Activated CD8-positive, alpha-beta memory T cell treated with anti-CD3 and anti-CD28 coated beads for 24 hours (primary cell): ENCODE measurements at places on chromosomes 5 and 9.
A peak's percentile ranks its signal among the peaks of the same experiment; 100 is the strongest.

GRCh38 chr9:14846871-14847311 is 63.3 kb downstream of the FREM1 start:
- DNase-seq, result peak; percentile 74

- no peak for DNase-seq
Measured at GRCh38 chr5:114308017-114308416, 53.9 kb upstream of the KCNN2 start.

DNA sequence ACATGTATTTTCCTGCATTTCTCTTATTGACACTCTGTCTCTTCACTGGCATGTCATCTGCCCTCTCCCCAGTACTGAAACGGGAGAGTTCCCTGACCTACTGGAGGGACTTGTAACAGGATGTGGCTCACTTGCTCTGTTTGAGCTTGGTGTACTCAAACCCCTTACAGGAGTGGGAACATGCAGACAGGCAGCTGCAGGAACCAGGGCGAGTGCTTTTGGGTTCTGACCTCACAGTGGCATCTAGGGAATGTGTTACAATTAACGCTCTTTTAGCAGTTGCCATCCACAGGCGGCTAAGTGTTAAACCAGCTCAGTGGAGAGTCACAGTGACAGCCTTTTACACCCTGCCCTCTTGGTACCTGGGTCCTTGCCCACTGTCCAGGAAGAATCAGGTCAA is 300.3 kb upstream of the GRAMD2B start:
- DNase-seq, result no peak

DNA sequence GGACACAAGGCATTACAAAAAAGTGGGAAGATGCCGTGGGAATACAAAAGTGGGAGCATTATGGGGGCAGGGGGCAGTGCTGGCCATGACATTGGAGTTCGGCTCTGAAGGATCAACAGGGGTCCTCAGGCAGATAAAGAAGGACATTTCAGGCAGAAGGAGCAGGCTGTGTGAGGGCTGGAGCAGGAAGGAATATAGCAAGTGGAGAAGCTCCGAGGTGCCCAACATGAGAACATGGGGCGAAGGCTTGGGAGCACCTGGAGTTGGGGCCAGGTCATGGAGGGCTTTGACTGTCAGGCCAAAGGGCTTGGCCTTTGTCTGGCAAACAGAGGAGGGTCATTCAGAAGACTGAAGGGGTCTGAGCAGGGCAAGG is 2.5 kb downstream of the B4GALT7 start:
- no peak for DNase-seq

GRCh38 chr5:9644630-9645029 is 14.5 kb upstream of the TAS2R1 start:
- DNase-seq, result no peak

DNA sequence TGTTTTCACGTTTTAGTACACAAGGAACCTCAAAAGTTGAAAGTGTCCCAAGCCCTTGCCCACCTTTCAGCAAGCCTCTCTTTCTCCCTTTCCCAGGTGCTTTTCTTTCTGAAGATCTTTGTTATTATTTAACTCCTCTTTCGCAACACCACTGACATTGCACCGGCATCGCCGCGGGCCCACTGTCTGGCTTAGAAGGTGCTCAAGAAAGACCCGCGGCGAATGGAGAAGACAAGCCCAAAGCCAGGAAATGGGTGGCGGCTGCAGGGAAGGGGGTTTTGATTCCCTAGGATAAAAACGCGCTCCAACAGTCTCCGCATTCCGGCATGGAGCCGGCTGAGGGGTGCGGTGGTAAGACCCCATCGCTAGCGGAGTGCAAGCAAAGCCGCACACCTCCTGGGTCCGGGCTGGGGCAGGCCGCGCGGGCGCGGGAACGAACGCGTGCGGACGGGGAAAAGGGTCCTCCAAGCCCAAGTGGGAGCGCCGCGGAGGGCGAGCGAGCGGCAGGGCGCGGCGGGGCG is 404 bp upstream of the AFAP1L1 start:
- DNase-seq, result peak; percentile 61

DNA sequence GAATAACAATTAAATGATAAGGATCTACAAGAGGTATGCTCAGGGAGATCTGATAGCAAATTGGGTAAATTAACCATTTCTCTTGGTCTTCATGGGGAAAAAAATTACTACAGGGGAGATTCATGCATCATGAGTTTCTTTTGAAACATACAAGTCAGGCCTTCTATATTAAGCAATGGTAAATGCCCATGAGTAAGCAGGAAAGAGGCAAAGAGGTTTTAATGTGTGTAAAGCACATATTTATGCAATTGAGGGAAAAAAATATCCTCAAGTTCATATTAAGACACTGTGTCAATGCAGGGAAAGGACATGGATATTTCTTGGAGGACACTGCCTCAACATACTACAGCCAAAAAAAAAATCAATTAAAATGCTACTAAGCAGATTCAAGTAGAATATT is 73.4 kb upstream of the NR4A3 start:
- DNase-seq, result no peak

DNA sequence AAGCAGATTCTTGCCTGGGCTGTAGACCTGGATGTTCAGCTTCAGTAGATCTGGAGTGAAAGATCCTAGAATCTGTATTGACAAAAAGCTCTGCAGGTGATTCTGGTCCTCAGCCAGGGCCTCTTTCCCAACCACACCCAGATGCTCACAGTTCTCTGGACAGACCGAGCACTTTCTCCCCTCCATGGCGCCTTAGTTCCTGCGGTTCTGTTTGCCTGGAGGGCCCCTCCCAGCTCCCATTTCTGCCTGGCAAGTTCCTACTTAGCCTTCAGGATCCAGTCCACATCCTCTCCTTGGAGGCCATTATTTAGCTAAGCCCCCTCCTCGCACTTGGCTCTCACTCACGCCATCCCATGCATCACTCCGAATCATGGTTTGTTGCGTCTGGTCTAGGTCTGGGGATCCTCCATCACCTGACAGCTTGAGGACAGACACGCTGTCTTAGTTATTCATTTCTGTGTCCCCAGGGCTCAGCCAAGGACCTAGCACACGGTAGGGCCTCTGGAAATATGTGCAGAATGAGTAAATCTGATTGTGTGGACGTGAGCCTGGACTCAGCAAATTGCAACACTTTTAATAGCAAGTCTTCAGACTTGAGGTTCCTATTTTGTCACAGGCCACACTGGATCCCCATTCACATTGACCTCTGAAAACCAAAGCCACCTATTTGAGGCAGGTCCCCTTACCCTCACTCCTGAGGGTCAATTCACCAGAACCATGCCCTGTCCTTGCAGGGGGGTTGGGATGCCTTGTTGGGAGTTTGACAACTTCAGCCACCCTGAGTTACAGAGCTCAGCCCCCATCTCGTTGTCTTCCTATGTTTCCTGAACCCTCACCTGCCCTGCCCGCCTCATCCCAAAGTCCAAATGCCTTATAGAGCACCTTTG is 50.7 kb downstream of the COL15A1 start:
- DNase-seq, result no peak

DNA sequence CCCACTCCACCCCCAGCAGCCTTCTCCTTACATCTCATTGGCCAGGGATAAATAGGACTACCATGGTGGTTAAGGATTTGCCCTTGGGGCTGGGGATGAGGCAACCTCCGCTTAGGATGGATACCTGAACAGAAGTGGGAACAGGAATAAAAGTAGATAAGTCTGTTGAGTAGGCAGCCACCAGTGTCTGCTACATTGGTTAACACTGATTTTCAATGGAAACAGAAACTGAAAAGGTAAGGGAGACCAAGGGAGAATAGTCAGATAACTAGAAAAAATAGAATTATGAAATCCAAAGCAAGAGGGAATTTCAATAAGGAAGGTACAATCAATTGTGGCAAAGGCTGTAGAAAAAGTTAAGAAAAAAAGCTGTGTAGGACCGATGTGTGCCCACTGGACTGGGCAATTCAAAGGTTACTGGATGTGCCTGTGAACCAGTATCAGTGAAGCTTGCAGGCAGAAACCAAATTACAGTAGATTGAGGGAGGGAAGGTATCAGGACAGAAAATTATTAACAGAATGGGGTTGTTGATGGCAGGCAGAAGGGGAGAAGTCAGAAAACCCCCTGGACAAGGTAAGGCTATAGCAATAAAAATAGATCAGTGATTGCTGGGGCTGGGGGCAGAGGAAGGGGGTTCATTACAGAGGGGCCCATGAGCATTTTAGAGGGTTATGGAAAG is 48.7 kb downstream of the DNAJC21 start:
- DNase-seq, result no peak

DNA sequence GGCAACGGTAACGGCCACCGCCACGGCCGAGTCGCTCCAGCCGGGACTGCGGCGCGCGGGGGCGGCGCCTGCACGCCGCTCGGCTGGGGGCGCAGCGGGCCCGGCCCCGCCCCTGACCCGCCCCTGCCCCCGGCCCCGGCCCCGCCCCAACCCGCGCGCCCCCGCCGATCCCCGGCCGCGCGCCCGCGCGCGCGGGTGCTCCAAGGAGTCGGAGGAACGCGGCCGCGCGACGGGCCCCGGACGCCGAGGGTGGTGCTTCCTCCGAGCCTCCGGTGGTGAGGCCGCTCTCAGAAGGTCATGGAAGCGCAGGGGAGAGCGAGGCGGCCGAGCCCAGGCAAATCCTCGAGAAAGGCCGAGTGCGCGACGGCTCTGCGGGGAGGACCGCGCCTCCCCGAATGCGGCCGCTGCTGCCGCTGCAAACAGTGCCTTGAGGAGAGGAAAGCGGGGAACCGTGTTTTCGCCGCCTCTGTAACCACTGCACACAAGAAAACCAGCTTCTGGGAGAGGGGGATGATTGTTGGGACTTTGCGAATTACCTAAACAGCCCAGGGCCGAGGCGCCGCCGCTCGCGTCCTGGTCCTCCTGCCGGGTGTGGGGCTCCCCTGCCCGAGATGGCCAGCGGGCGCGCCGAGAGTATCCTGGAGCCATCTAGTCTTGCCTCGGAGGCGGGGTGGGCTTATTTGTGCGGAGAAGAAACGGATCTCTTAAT is at the start of gene LIFR:
Gene LIFR, minus strand, starts transcription at position 48 of the 709 bp plus-strand sequence. CDS start 25,999 bp downstream, outside the sequence.
- peak; percentile 73 for DNase-seq

GRCh38 chr5:64690417-64691151 is at the start of gene SHISAL2B:
TSS of gene SHISAL2B (plus strand) at chr5:64690503. CDS start at chr5:64690624, 121 bp downstream.
- peak; percentile 57 for DNase-seq

DNA sequence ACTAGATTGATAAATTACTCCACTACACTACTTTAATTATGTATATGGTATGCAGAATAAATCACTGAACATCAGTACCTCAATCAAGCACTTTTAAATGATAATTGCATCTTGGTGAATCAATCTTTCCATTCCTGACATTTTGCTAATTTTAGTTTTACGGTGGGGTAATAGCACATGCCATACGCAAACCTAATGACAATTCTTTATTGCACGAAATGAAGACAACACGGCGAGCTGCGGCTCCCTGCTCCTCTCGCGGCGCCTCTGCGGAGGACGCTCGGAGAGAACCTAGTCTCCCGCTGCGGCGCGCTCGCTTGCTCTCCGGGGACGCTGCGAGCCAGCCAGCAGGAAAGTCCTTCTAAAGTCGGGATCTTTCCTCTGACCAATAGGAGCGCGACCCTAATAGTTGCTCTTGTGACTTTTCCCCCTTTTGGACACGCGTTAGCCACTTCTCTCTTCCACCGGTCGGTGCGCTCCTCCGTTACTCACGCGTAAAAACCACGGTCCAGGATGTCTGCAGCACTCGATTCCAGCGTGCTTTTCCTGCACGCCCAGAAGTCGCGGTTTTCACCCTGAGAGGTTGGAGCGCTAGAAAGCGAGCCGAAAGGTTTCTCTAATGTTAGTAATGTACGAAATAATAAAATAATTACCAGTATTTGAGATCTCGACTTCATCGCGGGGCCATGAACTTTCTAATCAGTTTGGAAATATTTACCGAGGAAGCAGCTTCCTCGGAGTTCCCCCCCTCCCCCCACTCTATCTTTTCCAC is 1.0 kb upstream of the MEF2C start:
- DNase-seq, result peak; percentile 57

DNA sequence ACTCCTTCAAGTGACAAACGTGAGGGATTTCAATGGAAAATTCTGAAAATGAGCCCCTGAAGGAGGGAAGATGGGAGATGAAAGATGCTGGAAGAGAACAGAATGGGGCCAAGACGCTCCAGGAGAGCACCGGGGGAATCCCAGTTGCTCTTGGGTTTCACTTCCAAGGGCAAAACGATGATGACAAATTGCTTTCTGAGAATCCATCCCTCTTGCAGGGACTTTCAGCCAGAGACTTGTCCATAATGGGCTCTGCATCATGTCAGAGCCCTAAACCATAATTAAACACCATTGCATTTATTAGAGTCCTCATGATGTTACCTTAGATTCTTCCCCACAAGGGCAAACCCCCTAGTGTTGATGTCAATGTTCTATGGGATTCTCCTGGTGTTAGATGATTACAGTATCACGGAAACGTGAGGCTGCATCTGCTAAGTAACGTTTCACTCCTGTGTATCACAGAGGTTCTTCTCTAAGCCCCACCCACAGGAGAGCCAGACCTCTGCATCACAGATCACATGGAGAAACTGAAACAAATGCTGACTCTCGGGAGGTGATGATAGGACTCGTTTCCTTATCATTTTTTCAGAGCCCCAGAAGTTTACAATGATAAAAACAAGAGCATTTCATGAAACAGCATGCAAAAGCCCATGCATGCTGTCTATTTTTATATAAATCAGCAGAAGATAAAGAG is 114.4 kb downstream of the TENT4A start:
- DNase-seq, result no peak

DNA sequence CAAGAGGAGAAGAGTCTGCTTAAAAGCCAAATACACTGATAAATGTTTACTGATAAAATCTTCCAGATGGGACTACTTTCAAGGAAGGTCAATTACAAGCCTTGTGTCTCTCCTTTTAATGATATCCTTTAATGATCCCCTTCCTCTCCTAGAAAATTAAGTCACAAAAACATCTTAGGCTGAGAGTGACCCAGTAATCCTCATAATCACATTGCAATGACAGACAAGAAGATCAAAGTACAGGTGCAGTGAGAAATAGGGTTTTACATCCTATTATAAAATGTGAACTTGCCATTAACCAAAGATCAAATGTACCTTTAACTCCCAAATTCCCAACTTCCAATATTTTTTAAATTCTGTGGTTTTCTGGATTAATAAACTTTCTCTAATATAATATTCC is 514.8 kb downstream of the RAB3C start:
- DNase-seq, result no peak

- no peak for DNase-seq
Measured at GRCh38 chr5:80609692-80610091, 39.6 kb upstream of the ANKRD34B start.

GRCh38 chr9:4298255-4299004 is 1.4 kb downstream of the GLIS3 start:
- DNase-seq, result peak; percentile 79
